ENCODE measurements at places on chromosomes 16 and 17. TPM values are rescaled to one million over a fixed set of nuclear protein-coding genes. Genes with fewer than 3 reads are reported as not detected.

SLC16A5 gene
- total RNA-seq = 16.5 TPM

MED9 gene
- 41.0 TPM for total RNA-seq

MILR1 gene
- 5.0 TPM for total RNA-seq

HSF4 gene
- 15.3 TPM for total RNA-seq

SLC13A2 gene
- not detected for total RNA-seq

TPSD1 gene
- total RNA-seq = 0.63 TPM

GP1BA gene
- not detected for total RNA-seq

CLDN9 gene
- 0.39 TPM for total RNA-seq

DNA sequence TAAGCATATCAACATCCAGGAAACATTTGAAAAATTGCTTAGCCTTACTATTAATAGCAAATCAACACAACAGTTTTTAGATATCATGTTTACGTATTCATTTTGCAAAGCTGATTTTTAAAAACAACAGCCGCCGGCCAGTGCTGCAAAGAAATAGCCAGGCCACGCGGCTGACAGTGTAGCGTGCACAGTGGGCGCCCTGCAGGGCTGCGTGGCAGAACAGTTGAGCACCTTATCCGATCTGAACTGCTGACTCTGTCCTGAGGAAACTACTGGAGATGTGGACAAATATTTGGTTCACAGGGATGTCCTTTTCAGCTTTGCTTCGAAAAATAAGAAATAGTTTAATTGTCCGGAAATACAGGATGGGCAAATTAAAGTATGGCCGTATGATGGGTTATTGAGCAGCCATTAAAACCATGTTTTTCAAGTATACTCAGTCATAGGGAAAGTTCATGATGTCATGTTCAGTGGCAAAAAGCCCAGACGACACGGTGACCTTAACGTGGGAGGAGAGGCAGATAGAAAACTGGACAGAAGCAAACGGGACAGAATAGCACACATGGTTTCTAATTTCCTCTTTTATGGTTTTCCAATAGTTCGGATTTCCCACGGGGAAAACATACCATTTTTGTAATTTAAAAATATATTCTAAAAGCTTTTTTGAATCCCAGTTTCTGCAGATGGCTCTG lies 52.4 kb upstream of the ENDOV start:
- peaks cover 15% of the 10 kb centered on the region for H3K4me1 ChIP-seq
- peak; percentile 73 for DNase-seq
- no peaks in the 10 kb centered on the region for H3K27me3 ChIP-seq
- no peak overlapping the region for H3K27ac ChIP-seq
- H3K4me3 ChIP-seq = no peak overlapping the region
- peaks cover 89% of the 10 kb centered on the region for H3K36me3 ChIP-seq

DNA sequence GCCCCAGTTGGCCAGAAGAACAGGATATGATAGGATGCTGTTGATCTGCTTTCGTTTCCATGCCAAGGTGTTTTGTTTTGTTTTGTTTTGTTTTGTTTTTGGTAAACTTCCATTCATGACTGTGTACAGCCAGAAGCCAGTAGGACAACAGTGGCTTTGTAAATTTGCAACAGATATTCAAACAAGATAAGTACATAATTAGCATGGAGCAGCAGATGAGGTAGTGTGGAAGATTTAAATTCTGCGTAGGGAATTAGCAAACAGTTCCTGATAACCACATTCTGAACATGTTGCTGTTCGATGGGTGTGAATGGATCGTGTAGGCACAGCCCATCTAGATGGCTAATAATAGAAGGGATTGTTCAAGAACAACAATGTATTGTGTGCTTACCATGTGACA lies 1080.1 kb upstream of the RBFOX1 start:
- H3K27me3 ChIP-seq = no peaks in the 10 kb centered on the region
- no peaks in the 10 kb centered on the region for H3K4me1 ChIP-seq
- no peak for DNase-seq
- no peaks in the 10 kb centered on the region for H3K36me3 ChIP-seq
- H3K4me3 ChIP-seq = no peak overlapping the region
- H3K27ac ChIP-seq = no peak overlapping the region

- H3K36me3 ChIP-seq = peaks cover 7% of the 10 kb centered on the region
- DNase-seq = no peak
Observed at GRCh38 chr16:1933097-1933661, 9.8 kb downstream of the MSRB1 start.

DNA sequence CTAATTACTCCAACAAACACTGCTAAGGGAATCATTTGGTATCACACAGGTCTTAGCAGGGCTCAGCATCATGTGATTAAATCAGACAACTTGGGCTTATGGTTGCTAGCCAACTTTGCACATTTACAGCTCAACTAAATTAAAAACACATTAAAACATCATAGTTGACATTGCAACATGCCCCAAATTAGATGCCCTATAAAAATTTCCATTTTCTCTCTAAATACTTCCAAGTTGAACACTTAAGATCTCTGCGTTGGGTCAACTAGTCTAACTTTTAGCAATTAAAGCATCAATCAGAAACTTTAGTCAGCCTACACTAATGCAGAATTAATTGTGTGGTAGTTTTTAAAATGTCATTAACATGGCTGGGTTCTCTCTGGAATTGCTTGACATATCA lies 12.1 kb downstream of the DNAJC7 start:
- peaks cover 20% of the 10 kb centered on the region for H3K36me3 ChIP-seq
- DNase-seq = no peak
- H3K27me3 ChIP-seq = no peaks in the 10 kb centered on the region
- H3K4me1 ChIP-seq = no peaks in the 10 kb centered on the region

DNA sequence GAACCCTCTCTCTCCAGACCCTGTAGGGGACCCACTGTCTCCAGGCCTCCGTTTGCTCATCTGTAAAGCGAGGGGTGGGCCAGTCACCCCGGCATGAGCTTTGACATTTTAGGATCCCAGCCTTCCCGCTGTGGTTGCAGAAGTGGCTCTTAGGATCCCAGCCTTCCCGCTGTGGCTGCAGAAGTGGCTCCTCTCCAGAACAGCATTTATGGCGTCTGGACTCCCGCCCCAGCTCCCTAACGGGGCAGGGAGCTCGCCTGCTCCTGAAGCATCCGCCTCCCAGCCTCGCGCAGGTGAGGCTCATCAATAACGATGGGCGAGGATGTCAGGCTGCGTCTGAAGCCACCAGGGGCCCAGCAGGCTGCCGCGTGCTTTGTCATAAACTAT lies 222.3 kb upstream of the TNRC6C start:
- H3K4me3 ChIP-seq = no peak overlapping the region
- no peaks in the 10 kb centered on the region for H3K27me3 ChIP-seq
- peaks cover 60% of the 10 kb centered on the region for H3K4me1 ChIP-seq
- H3K27ac ChIP-seq = peak overlapping the region; percentile 92
- H3K36me3 ChIP-seq = no peaks in the 10 kb centered on the region
- DNase-seq = peak; percentile 57

GRCh38 chr16:62068747-62069146 lies 32.5 kb upstream of the CDH8 start:
- no peaks in the 10 kb centered on the region for H3K27me3 ChIP-seq
- no peak overlapping the region for H3K4me3 ChIP-seq
- DNase-seq = no peak
- H3K4me1 ChIP-seq = no peaks in the 10 kb centered on the region
- no peaks in the 10 kb centered on the region for H3K36me3 ChIP-seq
- no peak overlapping the region for H3K27ac ChIP-seq

- DNase-seq = no peak
- H3K27ac ChIP-seq = no peak within 1 kb of the TSS
- H3K4me1 ChIP-seq = peaks cover 78% of the 10 kb centered on the region
- peaks cover 97% of the 10 kb centered on the region for H3K27me3 ChIP-seq
Observed at GRCh38 chr17:36937001-36937958, at the start of gene LHX1. TSS of gene LHX1 (plus strand) at chr17:36937475. CDS start at chr17:36938198, 723 bp downstream.

DNA sequence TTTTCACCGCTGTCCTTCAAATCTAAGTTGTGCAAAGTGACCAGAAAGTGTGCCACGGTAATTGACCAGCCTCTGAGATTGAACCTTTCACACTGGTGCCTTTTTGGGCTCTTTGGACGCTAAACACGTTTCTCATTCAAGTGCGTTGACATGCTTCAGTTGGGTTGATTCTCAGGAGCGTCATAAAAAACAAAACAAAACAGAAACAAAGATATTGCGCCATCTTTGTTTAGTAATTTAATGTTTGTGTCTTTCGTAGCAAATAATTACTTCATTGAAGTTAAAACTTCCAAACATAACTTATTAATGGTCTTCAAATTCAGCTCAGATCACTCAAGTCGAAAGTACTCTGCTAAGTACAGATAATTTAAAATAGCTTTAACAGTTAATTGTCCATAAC lies 80.2 kb downstream of the OR1D5 start:
- H3K27ac ChIP-seq = peak overlapping the region; percentile 44

- H3K4me3 ChIP-seq = no peak overlapping the region
- no peak overlapping the region for H3K27ac ChIP-seq
- DNase-seq = no peak
- H3K36me3 ChIP-seq = no peaks in the 10 kb centered on the region
- H3K4me1 ChIP-seq = no peaks in the 10 kb centered on the region
- no peaks in the 10 kb centered on the region for H3K27me3 ChIP-seq
Observed at GRCh38 chr16:73543970-73544599, 496.2 kb upstream of the ZFHX3 start.

DNA sequence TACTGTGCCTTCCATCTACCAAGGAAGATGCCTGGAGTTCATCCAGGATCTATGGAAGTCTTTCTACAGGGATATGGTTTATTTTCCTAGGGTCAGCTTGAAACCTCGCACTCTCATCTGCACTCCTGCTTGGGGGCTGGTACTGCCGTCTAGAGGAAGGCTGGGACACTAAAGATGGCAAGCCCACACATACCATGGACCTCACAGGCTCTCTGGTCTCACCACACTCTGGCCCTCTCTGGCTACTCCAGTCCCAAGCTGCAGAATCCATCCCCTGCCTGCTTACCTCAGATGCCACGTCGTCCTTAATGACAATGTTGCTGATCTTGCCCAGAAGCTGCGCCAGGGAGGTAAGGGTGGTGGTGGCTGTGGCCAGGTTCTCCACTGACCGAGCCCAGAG lies 2.1 kb upstream of the UNC119 start:
- H3K4me1 ChIP-seq = no peaks in the 10 kb centered on the region
- H3K4me3 ChIP-seq = no peak overlapping the region
- peaks cover 53% of the 10 kb centered on the region for H3K36me3 ChIP-seq
- no peak for DNase-seq

DNA sequence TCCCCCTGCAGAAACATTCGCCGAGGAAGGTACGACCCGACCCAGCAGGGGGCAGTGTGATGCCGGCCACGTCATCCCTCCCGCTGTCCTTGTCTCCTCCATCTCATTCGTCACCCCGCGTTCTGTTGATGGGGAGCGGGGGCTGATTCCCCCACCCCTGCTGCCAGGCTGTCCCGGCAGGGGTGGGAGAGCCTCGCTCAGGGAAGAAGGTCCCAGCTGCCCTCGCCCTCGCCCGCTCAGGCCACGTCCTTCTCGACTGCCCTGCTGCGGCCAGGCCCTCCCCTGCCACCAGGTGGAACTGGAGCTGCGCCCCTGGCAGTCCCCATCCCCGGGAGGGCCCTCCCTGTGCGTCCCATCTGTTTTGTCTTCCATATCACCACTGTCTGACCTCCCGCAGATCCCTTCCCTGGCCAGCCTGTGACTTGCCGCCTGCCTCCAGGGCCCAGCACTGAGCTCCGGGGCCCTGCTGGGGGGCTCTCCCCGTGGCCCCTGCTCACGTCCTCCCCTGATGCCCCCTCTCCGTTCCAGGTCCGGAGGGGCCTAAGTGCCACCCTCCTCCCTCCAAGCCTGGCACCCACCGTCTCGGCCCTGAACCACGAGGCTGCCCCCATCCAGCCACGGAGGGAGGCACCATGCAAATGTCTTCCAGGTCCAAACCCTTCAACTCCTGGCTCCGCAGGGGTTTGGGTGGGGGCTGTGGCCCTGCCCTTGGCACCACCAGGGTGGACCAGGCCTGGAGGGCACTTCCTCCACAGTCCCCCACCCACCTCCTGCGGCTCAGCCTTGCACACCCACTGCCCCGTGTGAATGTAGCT lies 20.6 kb downstream of the ADAM11 start:
- H3K36me3 ChIP-seq = no peaks in the 10 kb centered on the region
- H3K4me1 ChIP-seq = no peaks in the 10 kb centered on the region
- H3K4me3 ChIP-seq = no peak overlapping the region
- peak; percentile 84 for DNase-seq

DNA sequence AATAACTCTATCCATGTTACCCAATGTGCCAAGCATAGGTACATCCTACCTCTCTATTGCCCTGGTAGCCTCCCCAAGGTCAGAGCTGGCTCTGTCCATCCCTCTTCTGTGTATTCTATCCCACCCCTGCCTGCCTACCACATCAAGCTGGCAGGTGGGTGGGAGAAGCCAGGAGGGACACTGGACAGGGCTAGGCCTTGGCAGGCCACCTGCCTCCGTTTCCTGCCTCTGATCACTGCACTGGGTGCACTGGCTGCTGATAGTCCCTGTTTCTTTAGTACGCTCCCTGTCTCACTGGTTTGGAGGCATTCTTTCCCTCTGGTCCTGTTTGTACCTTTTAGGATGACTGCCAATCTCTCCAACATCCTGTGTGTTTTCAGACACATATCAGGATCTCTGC lies 12.7 kb downstream of the TK2 start:
- no peak overlapping the region for H3K4me3 ChIP-seq
- peaks cover 20% of the 10 kb centered on the region for H3K36me3 ChIP-seq
- H3K27ac ChIP-seq = no peak overlapping the region
- H3K4me1 ChIP-seq = no peaks in the 10 kb centered on the region
- H3K27me3 ChIP-seq = no peaks in the 10 kb centered on the region
- DNase-seq = no peak

DNA sequence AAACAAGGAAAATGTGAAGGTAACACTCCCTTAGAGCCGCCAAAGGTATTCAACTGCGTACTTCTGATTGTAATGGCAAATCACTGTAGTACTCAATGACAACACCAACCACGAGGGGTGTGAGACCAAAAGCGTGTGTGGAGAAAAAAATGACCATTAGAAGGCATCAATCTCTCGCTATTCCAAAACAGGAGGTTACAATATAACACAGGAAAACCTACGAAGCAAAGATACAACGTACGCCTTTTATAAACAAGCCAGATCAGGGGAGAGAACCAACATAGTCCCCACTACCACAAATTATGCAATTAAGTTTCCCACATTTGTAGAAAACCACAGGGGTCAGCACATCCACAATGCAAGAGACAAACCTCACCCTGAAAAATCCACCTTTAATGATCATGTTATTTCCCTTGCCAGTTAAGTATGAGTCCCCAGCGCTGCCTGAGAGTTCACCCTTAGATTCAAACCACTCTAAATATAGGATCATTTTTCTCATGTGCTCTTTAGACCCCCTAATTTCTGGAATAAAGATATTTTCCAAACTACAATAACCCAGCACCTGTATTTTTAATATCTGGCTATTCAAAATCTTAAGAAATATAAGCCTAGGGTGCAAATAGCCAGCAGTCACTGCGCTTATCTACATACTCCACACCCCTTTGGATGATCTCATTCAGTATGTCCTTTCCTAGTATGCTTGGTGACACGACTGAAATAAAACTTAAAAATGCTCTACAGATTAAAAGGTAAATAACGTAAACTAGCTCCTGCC lies 12.4 kb downstream of the TEX14 start:
- H3K27me3 ChIP-seq = no peaks in the 10 kb centered on the region
- no peaks in the 10 kb centered on the region for H3K4me1 ChIP-seq
- H3K27ac ChIP-seq = no peak overlapping the region
- H3K36me3 ChIP-seq = no peaks in the 10 kb centered on the region

Data from right atrium auricular region (tissue), 2 donors.